Effector CD8-positive, alpha-beta T cell (primary cell): ENCODE measurements at places on chromosomes 12 and 14.

GRCh38 chr12:1217191-1217949, 226.3 kb downstream of the ERC1 start:
- DNase-seq: no peak

GRCh38 chr12:72989458-72989947, 717.3 kb downstream of the TRHDE start:
- no peak for DNase-seq

DNA sequence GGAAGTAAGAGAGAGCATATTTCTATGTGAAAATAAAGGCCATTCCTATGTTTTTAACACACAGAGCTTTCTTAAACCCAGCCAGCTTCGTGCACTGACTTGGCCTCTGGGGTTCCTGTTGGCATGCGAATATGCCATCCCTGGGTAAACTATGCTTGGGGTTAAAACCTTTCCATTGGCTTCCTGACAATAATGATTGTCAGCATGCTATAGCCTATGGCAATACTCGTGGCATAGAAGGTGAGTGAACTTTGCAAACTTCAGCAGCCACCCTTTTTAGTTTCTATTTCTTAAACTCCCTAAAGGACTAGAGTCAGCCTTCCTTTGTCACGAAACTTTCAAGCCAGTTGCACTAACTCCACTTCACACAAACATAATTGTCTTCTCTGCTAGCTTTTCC, 148.4 kb upstream of the RGS6 start:
- DNase-seq: no peak

DNA sequence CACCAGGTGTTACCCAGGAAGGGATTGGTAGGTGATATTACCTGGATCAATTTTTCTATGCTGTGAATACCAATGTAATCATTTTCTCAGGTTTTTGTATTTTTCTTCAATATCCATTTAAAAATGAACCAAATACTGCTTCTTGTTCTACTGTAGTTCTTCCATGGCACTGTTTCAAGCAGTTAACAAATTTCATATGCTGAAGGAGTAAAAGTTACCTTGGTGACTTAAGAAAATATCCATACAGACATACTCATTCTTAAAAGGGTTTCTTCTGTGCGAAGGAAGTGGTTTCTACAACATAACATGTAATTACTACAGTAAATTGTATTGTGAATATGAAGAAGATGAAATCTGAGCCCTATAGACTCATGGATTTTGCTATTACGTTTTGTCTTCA, 222.5 kb downstream of the TMEM117 start:
- no peak for DNase-seq

- DNase-seq: peak; percentile 36
These were observed 9.9 kb downstream of the BCL7A start for GRCh38 chr12:122031342-122032216.

DNA sequence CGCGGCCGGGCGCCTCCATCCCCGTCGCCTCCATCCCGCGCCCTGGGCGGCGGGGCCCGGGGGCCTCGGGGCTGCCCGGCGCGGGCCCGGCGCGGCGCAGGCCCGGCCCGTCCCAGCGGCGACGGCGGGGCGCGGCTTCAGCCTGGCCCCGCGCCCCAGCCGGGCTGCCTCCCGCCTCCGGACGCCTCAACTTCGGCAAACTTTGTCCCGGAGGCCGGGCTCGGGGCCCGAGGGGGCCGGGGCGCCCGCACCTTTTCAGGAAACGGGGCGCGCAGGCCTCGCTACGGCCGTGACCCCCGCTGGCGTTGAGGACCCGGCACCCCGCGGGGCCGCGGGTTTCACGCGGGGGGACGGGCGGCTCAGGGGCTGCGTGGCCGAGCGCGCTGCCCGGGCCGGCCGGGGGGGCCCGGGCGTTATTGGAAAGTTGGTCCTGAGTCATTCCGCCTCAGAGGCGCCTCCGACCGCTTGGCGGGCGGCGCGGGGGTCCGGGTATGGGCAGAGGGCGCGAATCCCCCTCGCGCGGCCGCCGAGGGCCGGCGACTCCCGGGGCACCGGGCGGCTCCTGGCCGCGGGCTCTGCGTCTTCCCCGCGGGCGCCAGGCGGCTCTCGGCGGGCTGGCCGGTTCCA, 575 bp downstream of the TRAF3 start:
- peak; percentile 11 for DNase-seq
